Stimulated activated CD8-positive, alpha-beta memory T cell treated with anti-CD3 and anti-CD28 coated beads, Interleukin-15, amount 100 ng/mL, for 24 hours (primary cell): ENCODE measurements at places on chromosomes 4 and X.

GRCh38 chrX:71910643-71910985, at the start of gene NHSL2:
NHSL2 (plus strand) TSS chrX:71910845.
- DNase-seq: peak; percentile 1

- no peak for DNase-seq
Observed at GRCh38 chr4:152102436-152103000, 341.7 kb upstream of the GATB start.

- DNase-seq: no peak
Observed at GRCh38 chrX:136954930-136955329, 74.4 kb upstream of the RBMX start.

GRCh38 chrX:11992271-11992670, 146.0 kb upstream of the FRMPD4 start:
- DNase-seq: no peak

DNA sequence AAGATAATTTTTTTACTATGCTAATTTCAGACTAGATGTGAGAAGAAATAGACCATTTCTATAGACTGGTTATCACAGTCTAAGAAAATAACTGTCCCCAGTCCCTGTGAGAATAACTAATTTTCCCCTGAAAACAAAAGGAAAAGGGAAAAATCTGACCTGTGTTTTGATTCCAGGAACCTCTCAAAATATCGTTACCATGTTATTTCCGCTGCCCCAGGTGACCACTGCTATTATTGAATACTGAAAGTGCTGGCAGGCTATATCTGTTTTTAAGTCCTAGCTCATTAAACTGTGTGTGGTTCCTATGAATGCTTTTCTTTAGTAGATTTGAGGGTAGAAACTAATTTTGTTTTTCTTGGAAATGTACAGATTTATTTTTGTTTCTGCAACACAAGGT, 83.6 kb downstream of the GAB1 start:
- DNase-seq: no peak

- DNase-seq: no peak
Observed at GRCh38 chr4:31947101-31947500, 1226.9 kb downstream of the PCDH7 start.

DNA sequence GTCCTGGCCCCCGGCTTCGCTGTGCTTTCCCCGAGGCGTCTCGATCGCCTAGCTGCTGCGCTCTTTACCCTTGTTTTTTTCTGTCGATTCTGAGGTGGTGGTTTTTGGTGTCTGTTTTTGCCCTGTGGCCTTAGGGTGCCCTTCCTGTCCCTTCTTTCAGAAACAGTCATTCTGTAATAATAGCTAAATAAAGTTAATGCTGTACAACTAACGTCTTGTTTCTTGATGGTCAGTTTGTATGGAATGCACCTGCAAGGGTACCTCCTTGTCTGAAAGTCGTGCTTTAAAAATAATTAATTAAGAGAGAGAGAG, 686 bp downstream of the FIP1L1 start:
- DNase-seq: no peak

DNA sequence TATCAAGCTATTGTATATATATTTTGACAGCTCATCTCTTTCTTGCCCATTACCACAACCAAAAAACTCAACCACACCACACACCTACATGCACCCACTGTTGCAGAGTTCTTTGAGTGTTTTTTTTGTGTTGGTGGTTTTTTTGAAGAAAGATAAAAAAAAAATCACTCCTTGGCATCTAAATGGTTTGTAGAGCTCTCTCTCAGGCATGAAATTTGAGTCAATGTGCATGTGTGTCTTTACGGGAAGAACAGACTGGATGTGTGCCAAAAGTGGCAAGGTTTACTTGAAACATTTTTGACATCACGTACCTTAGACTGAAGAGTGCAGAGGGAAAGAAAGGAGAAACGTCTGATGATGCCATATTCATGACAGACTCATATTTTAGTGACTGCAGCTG, 154.2 kb downstream of the FHIP1A start:
- DNase-seq: no peak

DNA sequence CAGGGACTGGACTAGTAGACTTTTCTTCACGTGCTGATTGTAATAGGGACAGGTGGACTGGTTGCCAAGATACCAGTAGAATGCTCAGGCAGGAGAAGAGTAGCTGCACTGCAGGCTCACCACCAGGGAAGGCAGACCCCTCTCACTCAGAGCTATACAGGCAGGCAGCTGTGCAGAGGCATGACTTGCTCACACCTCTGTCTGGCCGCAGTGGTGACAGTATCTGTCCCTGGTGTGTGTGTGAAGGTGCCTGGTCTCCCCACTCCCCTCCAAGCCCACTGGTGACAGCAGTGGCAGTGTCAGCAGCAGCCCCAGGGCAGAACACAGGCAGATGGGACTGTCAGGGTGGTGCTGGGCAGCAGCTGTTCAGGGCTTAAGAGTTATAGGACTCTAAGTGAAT, 140.7 kb downstream of the RPS6KA6 start:
- DNase-seq: no peak

- no peak for DNase-seq
Observed at GRCh38 chr4:121096629-121097028, 24.3 kb upstream of the NDNF start.
